Osteocyte (in vitro differentiated cells): ENCODE measurements at places on chromosomes 7 and 10.

- DNase-seq = no peak
These were observed 1.9 kb downstream of the UBE2H start for GRCh38 chr7:129950933-129951225.

DNA sequence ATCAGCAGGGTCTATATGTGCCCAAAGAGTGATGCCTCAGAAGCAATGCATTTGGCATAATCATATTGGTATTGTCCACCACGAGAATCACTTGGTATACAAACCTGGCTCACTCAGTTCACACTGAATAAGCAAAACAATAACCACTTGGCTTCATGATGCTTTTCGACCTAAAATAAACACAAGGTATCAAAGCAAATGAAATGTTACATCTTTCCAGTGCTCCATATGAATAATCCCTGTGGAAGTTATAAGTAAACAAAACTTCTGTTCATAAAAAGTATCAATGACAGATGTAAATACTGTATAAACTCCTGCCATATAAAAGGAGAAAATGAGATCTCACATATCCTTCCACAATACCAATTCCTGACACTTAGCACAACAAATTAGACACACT lies 29.8 kb upstream of the EBLN1 start:
- no peak for DNase-seq

GRCh38 chr7:81887098-81888090 lies 117.5 kb upstream of the HGF start:
- DNase-seq = no peak

DNA sequence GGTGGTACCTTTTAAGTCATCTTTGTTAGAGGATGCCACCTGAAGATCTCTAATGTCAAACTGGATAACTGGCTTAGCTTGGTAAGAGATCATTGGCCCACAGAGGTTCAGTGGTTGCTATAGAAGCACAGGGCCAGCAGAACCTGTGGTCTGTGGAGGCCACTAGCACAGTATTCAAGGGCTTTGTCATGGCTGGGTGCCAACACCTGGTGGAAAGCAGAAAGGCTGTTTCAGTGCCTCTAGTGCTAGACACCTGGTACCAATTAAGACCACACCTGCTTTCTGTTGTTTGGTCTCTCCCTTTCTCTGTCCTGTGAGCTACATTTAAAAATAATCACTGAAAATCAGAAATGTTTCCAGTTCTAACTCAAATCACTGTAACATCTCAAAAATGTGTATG lies 10.0 kb upstream of the PCGF5 start:
- DNase-seq = no peak

DNA sequence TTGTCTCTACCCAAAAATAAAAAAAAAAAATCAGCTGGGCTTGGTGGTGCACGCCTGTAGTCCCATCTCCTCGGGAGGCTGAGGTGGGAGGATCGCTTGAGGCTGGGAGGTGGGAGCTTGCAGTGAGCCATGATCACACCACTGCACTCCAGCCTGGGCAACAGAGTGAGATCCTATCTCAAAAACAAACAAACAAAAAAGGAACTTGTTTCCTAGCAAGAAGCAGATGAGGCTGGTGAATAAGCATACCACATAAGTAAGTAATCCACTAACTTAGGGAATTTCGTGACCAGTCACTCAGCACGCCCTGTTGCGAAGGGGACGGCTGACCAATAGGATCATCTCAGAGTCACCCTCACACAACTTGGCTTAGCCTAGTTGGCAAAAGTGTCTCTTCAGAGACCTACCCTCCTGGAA lies 64.6 kb downstream of the CUX1 start:
- DNase-seq = no peak

GRCh38 chr10:27673065-27673464 lies 72.6 kb downstream of the MKX start:
- DNase-seq = no peak
